Kidney capillary endothelial cell (primary cell): ENCODE measurements at places on chromosomes 2 and 18.

- no peak for DNase-seq
Observed at GRCh38 chr18:60543646-60544045, 171.1 kb upstream of the MC4R start.

DNA sequence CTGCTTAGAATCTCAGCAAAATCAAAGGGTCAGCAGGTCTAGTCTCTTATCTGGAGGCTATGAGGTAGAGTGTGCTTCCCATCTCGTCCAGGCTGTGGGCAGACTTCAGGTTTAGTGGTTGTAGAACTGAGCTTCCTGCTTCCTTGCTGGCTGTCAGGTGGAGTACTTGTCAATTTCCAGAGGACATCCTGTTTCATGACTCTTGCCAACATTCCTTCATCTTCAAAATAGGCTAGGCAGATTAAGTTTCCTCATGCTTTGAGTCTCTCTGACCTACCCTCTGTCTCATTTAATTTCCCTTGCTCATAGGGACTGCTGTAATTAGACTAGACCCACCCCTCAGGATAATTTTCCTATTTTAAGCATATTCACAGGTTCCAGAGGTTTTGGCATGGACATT, 562.6 kb downstream of the SPAG16 start:
- no peak for DNase-seq

- DNase-seq, result no peak
Observed at GRCh38 chr2:20665243-20666004, 1.5 kb upstream of the GDF7 start.

DNA sequence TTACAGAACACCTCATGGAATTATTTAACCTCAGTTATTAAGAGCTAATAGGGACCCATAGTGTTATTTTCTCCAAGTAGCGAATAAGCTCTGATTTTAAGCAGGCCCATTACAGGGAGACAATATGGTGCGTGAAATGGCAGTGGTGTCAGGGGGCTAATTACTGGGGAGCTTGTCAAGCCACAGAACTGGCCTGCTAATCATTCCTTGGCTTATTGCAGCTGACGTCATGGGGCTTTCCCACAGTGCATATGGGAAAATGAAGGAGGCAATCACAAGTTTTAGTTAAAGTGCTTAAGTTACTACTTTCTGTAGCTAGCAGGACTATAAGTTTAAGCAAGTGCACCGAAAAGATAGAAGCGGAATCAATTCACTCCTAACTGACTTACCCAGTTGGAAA, 262.5 kb downstream of the TGIF1 start:
- DNase-seq, result no peak

- no peak for DNase-seq
Observed at GRCh38 chr2:228845162-228845925, 425.7 kb downstream of the PID1 start.

DNA sequence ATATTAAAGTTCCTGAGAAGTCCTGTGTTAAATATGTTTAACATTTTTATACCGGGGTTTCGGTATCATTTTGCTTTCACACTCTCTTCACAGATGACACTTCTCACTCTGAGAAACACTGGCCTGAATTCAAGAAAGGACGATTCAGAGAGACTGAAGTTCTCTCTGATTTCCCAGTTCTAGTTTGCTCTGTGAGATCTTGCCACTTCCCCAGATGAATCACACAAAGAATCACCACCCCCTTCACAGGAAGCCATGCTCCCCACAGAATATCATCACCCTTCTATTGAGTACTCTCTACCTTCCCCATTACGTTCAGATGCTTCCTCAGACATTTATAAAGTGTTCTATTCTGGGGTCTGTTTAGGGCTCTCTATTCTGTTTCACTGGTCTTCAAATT, 16.1 kb upstream of the CD207 start:
- DNase-seq, result no peak

- DNase-seq, result no peak
Observed at GRCh38 chr2:24643051-24643450, 150.1 kb downstream of the PTRHD1 start.

- DNase-seq, result no peak
Observed at GRCh38 chr2:129253461-129253812, 726.0 kb upstream of the RAB6C start.
